Lower leg skin (tissue), 4 donors: ENCODE measurements at places on chromosomes 4 and X.

DNA sequence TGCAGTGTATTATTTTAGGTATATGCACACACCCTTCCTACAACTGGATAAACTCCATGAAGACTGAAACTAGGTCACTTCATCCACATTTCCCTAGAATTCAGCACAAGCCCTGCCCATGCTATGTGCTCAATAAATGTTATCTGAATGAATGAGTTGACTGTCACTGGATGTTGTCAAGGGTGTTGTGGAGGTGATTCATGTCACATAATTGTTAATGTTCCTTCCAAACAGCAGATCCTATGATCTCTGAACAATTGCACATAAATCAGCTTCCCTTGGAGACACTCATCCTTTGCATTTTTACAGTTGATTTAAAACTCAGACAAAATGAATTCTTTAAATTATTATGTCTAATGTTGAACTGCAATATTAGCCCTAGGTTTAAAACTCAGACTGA is 154.7 kb downstream of the TSPAN5 start:
- peak; percentile 1 for DNase-seq

DNA sequence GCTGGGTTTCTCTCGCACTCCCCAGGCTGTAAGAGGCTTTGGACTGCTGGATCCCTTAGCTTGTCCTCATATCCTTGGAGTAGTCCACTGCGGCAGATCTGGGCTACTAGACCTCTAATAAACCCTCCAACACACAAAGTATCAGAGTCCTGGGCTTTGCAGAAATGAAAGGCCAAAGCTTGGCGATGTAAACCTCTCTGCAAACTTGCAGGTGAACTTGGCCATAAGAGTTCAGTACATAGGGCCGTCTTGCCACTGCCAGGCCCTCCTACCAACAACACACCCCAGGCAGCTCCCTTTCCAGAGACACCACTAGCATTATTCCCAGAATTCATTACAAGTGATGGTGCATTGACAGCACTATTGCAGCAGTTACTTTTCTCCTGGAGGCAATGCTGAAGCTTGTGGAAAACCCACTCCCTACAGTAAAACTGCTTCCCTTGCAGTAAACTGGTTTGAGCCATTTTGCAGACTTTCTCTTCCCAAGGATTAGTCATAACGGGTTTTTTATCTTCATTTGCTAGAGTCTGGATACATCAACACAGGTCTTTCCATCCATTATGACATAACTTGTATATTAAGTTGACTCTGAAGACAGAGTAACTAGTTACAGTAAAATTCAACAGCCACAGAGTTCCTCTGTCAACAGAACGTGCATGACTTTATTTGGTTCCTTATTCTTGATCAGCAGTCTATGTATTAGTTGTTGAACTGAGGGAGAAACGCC is 2.4 kb downstream of the ANKRD50 start:
- DNase-seq, result no peak

DNA sequence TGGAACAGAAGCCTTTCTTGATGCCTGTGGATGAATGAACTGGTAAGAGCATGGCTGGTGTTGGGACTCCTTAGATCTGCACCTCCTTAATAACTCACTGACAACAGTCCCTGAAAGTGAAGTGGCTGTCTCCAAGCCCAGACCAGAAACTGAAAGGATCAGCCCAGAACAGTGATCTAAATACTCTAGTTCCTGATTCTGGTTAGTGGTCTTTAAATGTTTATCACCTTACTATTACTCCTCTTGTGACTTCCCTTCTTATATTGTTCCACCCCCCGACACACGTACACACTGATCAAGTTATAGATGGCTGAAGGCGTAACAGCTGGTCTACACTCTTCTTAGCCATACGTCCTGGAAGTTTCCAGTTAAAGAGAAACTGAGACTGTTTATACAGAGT is 33.8 kb upstream of the ARMCX2 start:
- no peak for DNase-seq

GRCh38 chr4:37715889-37716402 is 29.8 kb upstream of the RELL1 start:
- no peak for DNase-seq
